Renal cortex interstitium (tissue), 15 donors: ENCODE measurements at places on chromosomes 2 and 18.

- no peak for DNase-seq
Measured at GRCh38 chr2:203510256-203510940, 24.7 kb downstream of the RAPH1 start.

DNA sequence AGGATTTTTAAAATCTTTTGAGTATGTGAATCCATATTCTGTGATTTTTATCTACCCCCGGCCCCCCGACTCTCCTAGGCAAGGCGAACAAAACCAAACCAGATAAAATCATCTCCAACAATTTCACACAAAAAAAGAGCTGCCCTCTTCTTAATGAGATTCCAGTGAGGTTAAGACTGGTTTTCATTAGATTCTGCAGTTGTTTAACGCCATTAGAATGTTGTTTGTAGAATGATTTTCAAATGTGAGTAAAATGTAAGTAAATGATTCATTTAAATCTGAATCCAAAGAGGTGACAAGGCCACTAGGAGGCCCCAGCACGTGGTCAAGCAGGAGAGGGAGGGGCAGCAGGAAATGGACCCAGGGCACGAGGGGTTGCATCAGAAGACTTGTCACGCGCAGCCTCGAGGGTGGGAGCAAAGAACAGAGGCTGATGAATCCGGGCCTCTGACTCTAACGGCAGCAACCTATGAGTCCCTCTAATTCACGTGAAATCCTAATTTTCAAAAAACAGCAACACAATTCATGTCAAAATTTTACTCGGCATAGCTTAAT, 24.3 kb upstream of the KLHL29 start:
- DNase-seq, result no peak

DNA sequence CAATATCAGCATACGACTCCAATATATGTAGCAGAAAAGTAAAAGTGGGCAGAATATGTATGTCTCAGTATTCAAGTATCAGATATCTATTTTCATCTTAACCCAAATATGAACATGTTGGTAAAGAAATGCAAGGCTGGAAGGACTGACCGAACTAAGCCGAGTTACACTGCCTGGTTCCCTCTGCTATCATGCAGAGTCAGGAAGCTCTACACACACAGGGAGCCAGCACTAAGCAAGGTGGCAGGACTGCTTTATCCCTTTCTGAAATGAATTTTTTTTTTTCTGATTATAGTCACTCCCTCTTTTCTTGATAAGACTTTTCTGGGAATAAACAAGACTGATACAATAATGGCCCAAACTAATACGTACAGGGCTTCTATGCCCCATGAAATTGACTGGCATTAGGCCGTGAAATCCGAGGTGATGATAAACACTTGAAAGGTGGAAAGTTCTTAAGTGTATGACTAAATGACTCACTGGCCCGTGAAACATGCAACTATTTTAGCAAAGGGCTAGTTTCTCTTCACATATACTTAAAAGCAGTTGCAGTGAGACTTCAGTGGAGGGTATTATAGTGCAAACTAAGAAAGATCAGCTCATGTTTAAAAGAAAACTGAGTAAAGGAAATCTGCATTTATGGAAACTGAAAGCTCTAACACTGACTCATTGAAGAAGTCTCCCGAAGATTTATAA, 14.9 kb downstream of the DPP4 start:
- DNase-seq, result no peak

- DNase-seq, result no peak
Measured at GRCh38 chr18:48351216-48352050, 57.8 kb downstream of the ZBTB7C start.

- DNase-seq, result no peak
Measured at GRCh38 chr2:207777124-207777523, 7.4 kb upstream of the FZD5 start.
